ENCODE measurements at places on chromosomes 4 and X. TPM values are rescaled to one million over a fixed set of nuclear protein-coding genes. Genes with fewer than 3 reads are reported as not detected.

DNA sequence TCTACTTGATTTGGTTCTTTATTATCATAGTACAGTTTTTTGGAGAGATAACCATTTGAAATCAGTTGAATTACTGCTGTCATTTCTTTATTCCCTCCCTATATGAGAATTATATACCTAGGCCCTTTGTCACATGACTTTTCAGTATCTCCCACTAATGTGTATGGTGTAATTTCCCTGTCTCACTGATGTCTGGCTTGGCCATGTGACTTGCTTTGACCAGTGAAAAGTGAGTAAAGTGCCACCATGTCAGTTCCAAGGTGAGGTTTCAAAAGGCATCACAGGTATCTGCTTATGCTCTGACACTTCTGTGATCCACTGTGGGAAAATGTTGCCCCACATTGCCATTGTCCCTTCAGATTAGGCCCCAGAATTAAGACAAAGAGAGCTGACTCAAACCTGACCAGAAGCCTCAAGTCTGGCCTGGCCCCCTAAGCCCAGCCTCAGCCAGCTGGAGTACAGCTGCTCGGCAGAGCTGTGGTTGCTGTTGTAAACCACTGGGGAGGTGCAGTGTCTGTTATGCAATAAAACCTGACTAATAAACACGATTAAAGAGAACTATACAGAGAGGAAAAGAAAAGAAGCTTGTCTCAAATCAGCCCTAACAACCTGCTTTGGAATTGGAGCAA, 27.5 kb downstream of the SETD7 start:
- DNase-seq = no peak

Gene TREX2
- 0.39 TPM for total RNA-seq

DNA sequence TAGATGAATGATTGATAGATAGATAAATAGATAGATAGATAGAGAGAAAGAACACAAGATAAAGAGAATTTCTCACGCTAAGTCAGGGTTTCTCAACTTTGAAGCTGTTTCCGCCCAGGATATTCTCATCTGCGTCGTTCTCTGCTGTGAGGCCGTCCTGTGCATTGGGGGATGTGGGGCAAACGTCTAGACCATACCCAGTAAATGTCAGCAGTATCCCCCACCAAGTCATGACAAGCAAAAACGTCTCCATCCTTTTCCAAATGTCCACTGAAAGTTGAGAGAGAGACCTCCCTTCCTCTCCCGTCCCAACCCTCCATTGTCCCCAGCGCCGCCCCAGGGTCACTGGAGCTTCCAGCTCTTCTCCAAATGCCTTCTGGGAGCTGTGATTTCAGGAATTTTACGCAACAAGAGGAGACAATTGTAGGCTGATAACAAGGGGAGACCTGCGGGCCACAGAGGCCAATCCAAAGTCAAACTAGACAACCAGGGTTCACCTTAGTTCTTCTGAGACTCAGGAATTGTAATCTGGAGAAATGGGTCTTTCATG, 8.9 kb upstream of the CRLF2 start:
- no peak for DNase-seq

DNA sequence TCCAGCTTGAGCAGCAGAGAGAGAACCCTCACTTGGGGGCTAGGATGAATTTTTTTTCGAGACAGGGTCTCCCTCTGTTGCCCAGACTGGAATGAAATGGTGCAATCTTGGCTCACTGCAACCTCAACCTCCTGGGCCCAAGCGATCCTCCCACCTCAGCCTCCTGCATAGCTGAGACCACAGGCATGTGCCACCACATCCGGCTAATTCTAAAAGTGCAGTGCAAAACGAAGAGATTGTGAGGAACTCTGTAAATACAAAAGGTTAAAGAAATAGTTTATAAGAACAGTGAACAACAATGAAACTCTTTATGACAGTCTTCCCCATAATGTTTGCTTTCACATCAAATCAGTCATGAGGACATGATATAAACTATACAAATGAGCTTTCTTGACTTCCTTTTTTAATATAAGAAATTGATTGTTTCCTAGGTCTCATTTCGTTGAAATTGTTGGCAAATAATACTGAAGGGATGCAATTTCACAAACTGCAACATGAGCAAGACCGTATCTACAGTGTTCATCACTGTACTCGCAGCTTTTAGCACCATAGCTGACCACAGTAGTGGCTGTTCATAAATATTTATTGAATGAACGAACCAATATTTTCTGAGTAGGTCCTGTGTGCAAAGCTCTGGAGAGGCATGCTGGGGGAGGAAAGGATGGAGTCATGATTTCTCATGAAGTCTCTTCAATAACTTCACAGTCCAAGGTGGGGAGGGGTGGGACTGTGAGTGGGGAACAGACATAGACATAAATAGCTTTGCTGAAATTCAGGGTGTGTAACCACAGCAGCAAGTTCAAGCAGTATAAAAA, 116.1 kb downstream of the SHROOM3 start:
- DNase-seq = peak; percentile 78

DNA sequence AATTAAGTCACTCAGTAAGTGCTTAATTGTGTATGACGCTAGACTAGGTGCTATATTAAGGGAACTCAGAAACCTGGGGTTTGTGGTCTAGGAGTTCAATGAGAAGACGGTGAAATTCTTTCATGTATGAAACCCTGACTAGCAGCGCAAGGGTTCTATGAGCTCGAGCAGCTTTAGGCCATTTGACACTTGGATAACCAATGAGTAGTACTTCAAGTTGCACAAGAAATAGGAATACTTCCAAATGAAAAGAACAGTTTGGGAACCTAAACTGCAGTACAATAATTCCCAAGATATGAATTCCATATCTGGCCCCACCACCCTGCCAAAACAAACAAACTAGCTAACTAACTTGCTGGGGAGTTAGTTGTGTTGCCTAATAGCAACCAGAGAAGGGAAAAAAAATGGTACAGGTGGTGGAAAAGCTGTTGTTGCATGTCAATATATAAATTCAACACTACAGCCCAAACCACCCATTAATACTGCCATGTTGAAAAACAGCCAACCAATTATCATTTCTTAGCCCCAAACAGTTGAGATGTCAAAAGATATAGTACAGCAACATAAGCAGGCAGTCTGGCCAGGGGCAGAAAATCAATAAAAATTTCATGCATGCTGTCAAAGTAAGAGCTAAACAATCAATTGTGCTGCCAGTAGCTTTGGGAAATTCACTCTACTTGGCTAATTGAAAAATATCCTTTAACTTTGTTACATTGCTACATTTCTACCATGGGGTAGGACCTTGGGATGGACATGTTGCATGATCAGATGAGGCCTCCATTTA, 54.6 kb upstream of the MCF2 start:
- no peak for DNase-seq

Gene SCOC
- total RNA-seq = 143 TPM

GRCh38 chr4:77202491-77202890, 45.5 kb downstream of the CCNG2 start:
- no peak for DNase-seq

DNA sequence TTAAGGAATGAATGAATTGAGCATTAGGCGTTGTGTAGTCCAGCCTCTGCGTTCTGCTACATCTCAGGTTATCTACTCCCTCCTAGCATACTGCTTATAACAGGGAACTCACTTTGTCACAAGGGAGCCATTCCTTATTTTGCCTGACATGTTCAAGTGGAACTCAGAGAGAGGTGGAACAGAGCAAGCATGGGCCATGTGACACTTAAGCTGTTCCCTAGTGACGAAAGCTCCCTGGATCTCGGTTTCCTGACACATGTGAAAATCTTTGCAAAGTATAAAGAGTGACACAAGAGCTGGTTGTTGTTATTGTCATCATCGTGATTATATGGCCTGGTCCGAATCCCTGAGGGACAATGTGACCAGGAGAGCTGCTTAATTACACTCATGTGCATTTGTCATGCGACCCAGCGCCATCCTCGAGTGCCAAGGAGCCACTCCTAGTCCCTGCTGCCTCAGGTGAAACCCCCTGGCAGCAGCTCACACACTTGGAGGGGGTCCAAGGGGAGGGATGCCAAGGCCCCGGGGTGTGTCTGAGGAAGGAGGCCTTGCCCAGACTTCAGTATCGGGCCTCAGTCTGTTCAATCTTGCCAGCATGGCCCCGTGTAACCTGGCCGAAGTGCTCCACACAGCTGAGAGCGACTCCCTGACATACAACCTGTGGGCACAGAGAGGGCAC, 98.5 kb upstream of the MAP3K15 start:
- DNase-seq = no peak

Gene USP51
- total RNA-seq = 1.8 TPM

DNA sequence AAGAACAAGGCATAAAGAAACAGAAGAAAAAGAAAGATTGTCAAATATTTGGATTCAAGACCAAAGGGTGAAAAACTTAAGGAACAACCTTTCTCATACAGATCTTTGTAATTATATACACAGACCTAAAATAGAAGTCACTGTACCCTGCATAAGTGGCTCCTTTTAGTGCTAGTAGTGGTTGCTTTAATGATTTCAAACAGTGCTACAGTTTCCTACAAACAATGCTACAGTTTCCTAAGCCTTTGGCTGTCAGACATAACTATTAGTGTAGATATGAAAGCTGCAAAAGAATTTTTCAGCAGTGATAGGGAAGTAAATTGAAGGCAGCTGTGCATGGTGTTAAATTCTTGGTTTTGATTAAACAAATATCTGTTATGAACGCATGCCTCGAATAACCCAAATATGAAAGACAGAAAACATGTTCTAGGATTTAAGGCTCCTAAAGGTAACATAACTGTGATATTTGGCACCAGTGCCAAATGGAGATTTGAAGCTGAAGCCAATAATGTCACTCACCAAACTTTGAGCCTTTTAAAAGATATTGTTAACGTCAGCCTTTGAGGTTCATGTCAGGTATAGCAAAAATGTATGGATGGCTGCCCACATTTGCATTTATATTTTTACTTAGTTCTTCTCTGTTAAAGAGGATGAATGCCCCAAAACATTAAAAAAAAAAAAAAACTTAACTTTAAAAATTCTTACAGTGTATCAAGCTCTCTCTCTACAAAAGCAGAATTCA, 36.6 kb downstream of the SMARCAD1 start:
- no peak for DNase-seq

- no peak for DNase-seq
These were observed 93.0 kb upstream of the ADRA2C start for GRCh38 chr4:3673176-3673575.

Measured in SJSA1 (cell line).